Gastrocnemius medialis (tissue), 4 donors: ENCODE measurements at places on chromosomes 1 and 21.

DNA sequence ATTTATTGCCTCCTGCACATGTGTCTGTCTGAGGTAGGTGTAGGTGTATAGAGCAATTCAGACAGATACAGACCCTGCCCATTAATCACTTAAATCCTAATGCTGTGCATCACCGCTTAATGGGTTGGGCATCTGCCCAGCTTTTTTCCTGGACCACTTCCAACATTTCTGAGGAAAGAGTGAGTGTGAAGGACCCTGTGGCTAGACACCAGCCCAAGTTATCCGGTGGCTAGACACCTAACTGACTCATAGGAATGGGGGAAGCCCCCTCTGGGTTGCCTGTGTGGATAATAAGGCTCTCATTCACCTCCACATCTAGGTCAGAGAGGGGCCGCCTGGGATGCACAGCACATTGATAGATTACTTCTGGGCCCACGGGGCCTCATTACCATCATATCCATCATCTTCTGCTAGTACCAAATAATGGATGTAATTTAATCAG lies 121.1 kb upstream of the RAVER2 start:
- no peak for DNase-seq

GRCh38 chr1:107896936-107897335 lies 68.0 kb downstream of the VAV3 start:
- DNase-seq, result no peak

DNA sequence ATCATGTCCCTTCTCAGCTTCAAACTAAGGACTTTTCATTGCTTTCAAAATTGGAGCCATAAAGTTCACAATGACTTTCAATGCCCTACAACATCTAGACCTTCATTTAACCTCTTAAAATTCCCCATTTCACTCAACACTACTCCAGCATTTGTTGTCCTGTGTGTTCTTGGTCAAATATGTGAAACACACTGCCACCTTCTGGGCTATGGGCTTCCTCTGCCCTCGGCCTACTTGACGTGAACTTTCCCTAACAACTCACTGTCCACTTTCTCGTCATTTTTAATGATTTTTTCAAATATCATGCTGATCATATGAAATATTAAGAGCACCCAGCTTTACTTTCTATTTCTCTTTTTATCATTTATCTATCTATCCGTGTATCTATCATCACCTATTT lies 2018.4 kb downstream of the NCAM2 start:
- DNase-seq, result no peak

DNA sequence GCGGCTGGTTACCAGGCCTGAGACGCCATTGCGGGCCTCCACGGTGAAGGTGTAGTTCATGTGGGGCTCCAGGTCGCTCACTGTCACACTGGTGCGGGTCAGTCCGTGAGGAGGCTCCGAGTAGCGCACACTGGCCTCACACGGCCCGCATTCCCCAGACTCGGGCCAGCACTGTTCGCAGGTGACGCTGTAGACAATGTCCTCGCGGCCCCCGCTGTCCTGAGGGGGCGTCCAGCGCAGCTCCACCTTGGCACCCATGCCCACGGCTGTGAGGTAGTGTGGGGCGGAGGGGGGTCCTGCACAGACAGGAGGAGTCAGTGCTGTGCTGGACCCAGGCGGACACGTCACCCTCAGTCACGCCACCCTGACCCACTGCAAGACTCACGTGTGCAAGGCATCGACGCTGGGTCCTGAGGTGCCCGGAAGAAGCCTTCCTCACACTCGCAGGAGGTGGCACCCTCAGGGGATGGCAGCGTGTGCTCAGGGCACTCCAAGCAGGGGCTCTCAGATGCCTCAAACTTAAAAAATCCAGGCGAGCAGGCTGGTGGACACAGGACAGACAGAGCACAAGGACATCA lies 17.9 kb downstream of the EPHA2 start:
- no peak for DNase-seq

DNA sequence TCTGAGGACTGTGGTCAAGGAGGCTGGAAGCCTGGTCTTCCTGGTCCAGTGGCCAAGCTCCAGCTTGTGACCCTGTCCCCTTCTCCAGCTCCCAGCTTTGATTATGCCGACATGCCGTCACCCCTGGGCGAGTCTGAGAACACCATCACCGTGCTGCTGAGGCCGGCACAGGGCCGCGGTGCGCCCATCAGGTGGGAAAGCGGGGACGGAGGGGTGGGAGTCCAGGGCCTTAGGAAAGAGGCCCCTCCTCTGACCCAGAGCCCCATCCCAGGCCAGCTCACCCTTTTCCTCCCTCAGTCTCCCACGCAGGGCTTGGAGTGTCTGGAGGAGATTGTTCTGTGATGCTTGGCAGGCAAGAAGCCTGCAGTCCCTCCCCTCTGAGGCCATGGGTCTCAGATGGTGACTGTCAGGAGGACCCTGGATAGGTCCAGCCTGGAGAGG lies 43.6 kb downstream of the PTPRU start:
- DNase-seq, result no peak

DNA sequence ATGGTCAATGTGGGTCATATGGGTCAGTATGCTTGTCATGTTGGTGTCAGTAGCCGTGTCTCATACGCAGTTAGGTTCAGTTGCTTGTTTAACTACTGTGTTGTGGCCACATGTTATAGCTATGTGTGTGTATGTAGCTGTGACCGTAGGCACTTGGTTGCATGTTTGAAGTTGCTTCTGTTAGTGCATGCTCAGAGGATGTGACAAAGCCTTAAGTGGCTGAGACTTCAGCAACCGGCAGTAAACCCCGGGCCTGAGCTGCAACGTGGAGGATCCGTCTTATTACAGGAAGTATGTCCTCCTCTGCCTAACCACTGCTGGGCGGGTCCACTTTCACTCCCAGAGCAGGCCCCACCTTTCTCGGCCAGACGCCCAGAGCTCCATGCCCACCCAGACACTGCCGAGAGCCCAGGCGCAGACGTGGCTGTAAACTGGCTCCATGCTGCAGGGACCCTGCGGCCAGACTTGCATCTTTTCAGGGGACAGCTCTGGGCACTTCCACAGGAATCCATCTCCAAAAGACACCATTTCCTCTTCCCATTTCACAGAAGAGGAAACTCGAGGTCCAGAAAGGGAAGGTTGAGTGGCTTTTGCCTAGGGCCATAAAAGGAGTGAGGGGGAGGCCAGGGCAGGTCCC lies 2.2 kb downstream of the TCEA3 start:
- DNase-seq, result peak; percentile 65

DNA sequence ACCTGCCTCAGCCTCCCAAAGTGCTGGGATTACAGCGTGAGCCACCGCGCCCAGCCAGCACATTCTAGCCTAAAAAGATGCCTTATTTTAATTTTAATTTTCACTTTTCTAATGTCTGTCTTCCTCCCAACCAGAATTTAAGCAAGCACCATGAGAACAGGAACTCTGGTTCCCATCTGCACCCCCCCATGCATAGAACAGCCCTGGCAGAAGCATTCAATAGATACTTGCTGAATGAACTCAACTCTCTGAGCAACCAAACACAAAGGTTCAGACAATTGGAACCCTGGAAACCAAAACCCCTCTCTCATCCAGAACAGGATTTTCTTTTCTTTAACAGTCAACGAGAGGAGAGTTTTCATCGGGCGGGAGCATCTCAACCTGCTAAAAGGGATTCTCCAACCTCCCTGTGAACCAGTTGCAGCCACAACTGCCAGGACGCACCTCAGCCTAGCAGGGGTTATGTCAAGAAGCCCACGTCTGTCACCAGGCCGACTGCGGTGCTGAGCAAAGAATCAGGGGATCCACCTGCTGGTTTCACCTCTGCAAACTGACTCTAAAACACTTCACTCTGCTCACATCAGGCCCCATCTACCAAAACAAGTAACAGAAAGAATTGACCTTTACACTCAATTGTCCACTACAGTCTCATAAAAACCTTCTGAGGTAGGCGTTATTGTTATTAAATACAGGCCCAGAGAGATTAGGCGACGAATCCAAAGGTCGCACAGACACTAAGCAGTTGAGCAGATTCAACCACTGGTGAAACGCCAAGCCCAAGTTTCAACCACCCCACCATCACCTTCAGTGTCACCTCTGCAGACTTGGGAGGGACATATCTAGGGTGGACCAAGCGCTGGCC lies 1.7 kb downstream of the KIAA2013 start:
- no peak for DNase-seq

GRCh38 chr1:217333939-217334338 lies 297.0 kb downstream of the GPATCH2 start:
- no peak for DNase-seq

- no peak for DNase-seq
Measured at GRCh38 chr1:34266127-34266951, 89.6 kb downstream of the C1orf94 start.

GRCh38 chr1:175390081-175390481 lies 197.5 kb upstream of the KIAA0040 start:
- DNase-seq, result no peak

- DNase-seq, result no peak
Measured at GRCh38 chr1:221157026-221157761, 278.0 kb downstream of the HLX start.

DNA sequence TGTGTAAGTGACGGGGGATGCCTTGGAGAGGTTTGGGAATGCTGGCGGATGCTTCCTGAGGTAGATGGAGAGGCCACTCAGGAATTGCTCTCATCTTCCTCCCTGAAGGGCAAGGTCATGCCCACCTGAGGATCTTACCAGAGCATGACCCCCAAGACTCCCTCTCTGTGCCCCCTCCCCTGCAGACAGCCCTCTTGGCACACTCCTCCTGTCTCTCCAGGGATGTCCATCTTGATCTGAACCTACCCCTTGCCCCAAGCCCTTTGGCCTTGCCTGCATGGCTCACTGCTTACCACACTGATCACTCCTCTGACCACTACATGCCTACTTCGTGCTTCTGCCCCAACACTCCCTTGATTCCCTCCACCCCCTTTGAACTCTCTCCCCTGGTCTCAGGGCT lies 17.9 kb upstream of the MPL start:
- DNase-seq, result no peak

- peak; percentile 24 for DNase-seq
Measured at GRCh38 chr1:40848530-40849189, 13.5 kb downstream of the CITED4 start.

GRCh38 chr1:186957314-186957713 lies 128.6 kb downstream of the PLA2G4A start:
- DNase-seq, result no peak

- no peak for DNase-seq
Measured at GRCh38 chr1:33244143-33244808, 12.0 kb upstream of the ZNF362 start.

DNA sequence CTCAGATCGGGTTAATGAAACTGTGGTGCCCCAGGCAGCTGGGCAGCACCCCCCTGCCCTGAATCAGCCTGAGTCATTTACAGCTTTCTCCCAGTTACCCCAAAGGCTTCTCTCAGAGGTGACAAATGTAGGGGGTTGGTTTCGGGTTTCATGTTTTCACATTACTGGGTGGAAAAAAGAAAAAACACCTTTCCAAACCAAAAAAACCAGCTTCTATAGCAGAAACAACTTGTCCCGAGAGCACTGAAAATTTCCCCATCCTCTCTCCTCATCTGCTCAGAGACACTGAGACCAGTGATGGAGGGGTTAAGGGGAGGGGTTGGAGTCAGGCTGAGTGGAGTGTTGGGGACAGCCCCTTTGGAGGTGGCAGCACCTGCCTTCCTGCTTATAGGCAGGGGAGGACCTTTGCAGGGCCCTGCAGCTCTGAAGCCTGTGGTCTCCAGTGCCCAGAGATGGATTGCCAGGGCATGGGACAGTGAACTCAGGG lies 15.6 kb downstream of the UTP11 start:
- peak; percentile 33 for DNase-seq

- no peak for DNase-seq
Measured at GRCh38 chr1:236699366-236699765, 13.1 kb downstream of the ACTN2 start.

DNA sequence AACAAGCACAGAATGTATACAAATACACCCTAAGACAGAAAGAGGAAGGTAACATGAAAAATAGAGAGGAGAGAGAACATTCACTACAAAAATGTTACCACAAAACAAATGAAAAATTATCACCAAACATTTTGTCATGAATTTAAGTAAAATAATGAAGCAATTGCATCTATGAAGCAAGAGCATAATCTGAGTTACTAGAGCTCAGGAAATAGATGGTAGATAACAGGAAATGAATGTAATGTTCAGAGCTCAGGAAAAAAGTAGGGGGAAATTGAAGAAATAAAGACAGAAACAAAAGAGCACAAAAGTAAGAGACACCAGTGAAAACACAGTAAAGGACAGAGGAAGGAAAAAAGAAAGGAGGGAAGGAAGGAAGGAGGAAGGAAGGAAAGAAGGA lies 19.4 kb downstream of the SEC16B start:
- no peak for DNase-seq

GRCh38 chr21:43734131-43734927 lies 15.4 kb downstream of the PDXK start:
- no peak for DNase-seq

GRCh38 chr1:30743584-30744059 lies 14.0 kb downstream of the LAPTM5 start:
- no peak for DNase-seq

DNA sequence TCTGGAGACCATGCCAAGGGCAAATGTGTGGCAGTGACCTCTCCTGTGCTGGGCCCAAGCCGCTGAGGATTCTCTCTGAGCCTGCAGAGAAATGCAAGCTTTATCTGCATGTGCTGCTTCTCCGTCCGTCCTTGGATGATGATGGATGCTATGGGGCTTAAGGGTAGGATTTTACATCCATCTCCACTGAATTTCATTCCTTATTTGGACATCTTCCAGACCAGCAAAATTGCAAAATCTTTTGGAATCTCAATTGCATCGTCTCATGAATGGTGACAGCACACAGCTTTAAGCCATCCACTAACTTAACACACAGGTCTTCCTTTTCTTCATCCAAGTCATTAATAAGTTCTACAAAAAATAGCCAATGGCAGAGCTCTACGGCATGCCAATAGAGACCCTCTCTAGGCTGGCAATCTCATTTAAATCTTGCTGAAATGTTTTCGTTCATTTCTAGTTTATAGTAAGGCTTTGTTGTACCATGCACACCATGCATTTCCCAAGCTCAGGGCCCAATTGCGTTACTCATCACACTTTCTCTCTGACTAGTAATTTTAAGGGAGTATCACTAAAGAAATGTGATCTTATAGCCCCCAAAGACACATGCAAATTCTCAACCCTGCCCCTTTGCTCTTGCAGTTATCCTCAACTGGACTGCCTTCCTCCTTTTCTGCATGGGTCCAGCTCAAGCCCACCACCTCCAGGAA lies 11.1 kb downstream of the BATF3 start:
- no peak for DNase-seq

- no peak for DNase-seq
Measured at GRCh38 chr1:26593385-26593784, 63.8 kb downstream of the RPS6KA1 start.

DNA sequence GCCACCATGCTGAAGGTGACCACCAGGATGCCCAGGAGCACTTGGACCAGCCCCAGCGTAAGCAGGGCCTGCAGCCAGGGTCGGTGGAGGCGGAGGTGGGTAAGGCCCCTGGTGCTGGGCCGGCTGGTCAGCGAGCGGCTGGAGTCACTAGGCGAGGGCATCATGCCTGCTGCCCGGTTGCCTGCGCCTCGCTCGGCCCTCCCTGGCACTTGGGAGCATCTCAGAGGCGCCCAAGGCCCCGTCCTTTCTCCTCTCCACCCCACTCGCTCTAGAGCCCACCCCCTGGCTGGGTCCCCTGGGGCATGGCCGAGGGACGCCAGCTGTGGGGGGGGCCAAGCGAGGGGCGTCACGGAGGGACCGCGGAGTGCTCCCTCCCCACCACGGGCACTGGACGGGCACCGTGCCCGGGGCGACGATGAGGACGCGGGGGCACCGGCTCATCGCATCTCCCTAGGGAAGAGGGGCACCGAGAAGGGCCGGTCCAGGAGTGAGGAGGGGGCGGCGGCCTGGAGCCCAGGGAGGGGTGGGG lies 505 bp downstream of the ENTREP3 start:
- DNase-seq, result no peak
